Neural crest cell (in vitro differentiated cells): ENCODE measurements at places on chromosomes 6 and 20. TPM values are rescaled to one million over a fixed set of nuclear protein-coding genes. Genes with fewer than 3 reads are reported as not detected.

The COL12A1 gene
- 50.2 and 51.1 TPM in 2 replicates for total RNA-seq

The PRPH2 gene
- not detected in 2 replicates for total RNA-seq

DNA sequence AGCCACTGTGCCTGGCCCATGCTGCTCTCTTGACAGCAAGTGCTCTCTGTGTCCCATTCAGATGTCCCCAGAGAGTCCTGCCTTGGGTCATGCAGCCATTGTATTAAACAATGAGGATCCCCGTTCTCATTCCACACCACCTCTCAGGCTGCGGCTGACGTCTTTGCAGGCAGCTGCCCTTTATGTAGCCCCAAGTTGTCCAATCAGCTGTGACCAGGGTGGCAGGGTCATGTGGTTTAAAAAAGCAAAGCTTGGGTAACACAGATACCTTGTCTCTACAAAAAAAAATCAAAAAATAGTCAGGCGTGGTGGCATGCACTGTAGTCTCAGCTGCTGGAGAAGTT lies 13.2 kb downstream of the GCNT2 start:
- no peak for DNase-seq

GRCh38 chr6:154247119-154247861 lies 109.3 kb downstream of the IPCEF1 start:
- DNase-seq, result no peak

The ATP6V1G2 gene
- 3.3 and 5.1 TPM in 2 replicates for total RNA-seq

- DNase-seq, result no peak
These were observed 6.1 kb downstream of the MDFI start for GRCh38 chr6:41644297-41644879.

The LINC00237 gene
- total RNA-seq, result not detected in 2 replicates

- no peak for DNase-seq
These were observed 175.4 kb upstream of the PRND start for GRCh38 chr20:4546342-4546741.

DNA sequence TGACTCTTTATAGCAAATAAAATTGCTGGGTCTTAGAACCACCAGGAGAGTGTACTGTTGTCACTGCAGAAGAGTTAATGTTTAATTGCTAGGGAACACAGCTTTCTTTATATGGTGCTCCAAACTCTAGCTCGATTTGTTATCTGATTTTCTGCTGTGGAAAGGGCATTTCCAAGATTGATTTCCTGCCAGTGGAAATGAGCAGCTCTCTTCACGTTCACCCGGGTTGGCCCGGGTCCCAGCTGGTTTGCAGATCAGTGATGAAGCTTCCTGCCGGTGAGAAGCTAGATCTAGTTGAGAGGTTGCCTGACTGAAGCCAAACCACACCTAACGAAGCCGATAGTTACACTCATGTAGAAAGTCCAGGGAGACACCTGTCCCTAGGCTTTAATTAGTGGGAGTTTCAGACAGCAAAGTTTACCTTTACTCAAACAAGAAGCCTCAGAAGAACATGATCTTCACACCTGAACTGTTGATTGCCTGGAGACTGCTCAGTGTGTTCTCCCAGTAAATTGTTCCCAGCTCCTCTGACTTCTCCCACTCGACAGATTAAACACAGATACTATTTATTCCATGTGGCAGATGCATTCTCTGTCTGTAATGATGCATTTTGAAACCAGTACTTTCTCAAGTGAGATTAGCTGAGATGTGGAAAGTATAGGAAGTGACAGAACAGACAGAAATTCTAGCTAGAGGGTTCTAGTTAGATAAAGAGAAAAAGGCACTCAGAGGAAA lies 27.8 kb downstream of the PAQR8 start:
- DNase-seq, result no peak

DNA sequence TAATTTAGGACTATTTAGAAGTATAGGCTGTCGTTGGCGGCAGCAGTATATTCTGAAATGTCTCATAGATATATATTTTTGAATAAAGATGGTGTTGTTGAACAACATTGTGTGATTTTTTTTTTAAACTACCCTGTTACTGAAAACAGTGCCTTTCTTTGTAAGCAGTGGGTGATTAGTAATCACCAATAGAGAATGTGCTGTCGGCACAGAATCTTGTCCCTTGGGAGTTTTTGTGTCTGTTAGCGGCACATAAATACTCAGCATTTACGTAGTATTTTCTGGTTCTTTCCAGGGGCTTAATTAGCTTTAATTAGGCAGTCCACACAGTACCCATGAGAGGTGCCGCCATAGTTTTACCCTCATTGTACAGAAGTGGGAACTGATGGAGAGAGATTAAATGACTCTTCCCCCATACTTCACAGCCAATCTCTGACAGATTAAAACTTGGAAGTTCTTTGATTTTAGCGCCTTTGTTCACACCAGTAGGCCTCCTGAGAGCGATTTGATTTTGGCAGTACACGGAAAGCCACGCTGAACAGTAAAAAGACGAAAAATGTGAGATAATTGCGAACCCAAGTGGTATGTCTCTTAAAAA lies 58.8 kb downstream of the RPRD1B start:
- DNase-seq, result no peak

The GID8 gene
- total RNA-seq, result 62.3 and 65.6 TPM in 2 replicates

- DNase-seq, result no peak
These were observed 181.1 kb downstream of the REV3L start for GRCh38 chr6:111301946-111302345.

DNA sequence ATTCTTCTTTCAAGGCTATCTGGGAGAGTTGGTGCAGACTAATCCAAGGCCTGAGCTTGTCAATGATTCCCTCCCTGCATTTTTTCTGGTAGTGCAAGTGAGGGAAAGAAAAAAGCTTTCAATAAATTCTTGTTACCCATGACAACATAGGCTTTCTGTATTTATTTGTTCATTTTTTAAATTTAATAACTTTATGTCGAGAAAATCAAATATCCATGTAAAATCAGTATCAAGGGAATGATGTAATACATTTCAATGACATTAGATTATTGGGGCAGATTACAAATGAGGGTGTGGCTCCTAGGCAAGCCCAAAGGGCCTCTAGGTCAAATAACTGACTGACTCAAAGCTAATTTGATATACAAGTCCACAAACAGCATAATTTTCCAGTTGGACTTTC lies 104.0 kb downstream of the GJA1 start:
- DNase-seq, result no peak
